ENCODE measurements at places on chromosomes 13 and 19.

DNA sequence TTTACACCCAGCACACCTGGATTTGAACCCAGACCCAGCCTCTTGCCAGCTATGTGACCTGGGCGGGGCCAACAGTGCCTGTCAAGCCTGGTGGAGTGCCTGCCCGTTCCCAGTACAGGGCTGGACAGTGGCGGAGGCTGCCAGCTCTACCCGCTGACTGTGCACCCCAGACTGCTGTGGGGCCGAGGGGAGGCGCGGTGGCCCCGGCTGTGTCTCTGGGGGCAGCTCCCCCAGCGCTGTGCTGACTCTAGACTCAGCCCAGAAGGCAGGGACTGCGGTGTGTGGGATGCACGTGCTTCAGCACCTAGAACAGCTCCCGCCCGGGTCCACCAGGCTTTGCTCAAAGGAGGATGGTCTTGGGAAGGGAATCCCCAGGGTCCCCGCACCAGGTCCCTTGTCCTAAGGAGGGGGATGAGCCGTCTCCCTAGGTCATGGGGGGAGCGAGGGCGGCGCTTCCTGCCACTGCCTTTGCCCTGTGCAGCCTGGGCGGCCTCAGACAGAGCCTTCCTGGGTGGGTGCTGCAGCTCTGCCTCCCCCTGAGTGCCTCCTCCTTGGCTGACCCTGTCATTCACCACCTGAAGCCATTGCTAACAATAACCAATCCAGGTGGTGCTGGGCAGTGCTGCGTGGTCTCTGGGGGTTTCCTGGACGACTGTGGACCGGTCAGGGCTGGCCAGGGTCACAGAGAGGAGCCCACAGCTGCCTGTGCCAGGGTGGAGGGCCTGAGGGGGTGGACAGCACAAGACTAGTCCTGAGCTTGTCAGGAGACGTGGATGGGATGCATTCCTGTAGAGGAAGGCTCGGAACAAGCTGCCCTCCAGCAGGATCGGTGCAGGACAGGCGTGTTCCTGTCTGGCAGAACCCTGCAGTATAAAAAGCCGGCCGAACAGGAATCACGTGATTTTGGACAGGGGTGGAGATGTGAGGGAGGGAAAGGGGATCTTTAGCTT is 18.6 kb downstream of the TMEM255B start:
- DNase-seq = no peak

DNA sequence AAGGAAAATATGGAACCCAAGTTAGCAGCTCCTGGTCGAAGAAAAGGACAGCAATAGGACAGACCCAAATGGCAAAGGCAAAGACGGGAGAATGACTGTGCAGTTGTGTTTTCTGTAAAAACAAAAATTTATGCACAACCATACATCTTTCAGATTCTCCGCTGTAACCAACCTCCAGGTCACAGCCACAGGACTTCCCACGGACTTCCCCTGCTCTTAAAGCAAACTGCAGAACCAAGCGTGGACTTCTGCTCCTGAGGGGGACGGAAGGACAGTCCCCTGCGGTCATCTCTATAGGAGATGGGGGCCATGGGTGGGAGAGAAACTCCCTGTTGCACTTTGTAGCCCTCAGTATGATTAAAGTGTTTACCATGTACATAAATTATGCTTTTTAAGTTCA is 2.5 kb downstream of the GRTP1 start:
- DNase-seq = no peak

- DNase-seq = no peak
These were observed 1.8 kb upstream of the SHD start for GRCh38 chr19:4277191-4277696.

GRCh38 chr13:113049521-113049941 is 56.1 kb upstream of the F7 start:
- DNase-seq = no peak

- no peak for DNase-seq
These were observed 6.3 kb downstream of the GRAMD1A start for GRCh38 chr19:35006342-35006998.

DNA sequence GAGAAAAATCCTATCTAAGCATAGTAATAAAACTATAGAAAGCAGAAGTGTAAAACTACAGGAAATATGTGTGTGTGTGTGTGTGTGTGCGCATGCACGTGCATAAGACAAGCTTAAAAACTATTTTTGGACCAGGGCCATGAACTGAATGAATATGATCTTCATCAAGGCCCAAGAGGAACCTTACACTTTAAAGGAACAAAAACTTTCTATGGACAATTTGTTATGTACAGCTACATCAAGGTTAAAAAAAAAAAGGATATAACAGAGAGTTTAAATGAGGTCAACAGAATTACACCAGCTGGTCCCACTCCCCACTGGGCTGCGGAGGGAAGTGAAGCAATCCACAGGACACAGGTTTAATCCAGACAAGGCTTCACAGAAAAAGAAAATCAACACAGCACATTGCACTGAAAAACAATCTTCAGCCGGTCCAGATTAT is 151.1 kb downstream of the LHFPL6 start:
- DNase-seq = no peak

All from T-helper 17 cell (primary cell).